Left kidney (tissue), 8 donors: ENCODE measurements at places on chromosomes 3 and 15. TPM values are rescaled to one million over a fixed set of nuclear protein-coding genes. Genes with fewer than 3 reads are reported as not detected.

DNA sequence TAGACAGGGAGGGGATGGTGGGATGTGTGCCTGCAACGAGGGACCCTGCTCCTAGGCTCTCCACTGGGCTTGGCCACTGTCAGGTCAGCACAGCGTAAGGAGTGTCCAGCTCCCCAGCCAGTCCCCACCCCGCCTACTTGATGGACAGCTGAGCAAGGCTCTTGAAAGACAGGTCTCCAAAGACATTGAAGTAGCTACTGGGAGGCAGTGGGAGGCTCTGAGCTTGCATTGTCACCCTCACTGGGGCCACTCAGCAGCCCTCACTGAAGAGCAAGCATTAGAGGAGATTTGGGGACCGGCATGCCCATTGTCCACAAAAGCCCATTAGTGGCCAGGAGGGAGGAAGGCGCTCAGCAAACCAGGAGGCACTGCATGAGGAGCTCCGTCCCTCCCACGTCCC lies 146.5 kb downstream of the MEGF11 start:
- no peak for DNase-seq

GRCh38 chr3:127801731-127802313 lies 20.5 kb downstream of the MGLL start:
- DNase-seq = no peak

GRCh38 chr3:20316238-20316637 lies 130.2 kb upstream of the SGO1 start:
- no peak for DNase-seq

DNA sequence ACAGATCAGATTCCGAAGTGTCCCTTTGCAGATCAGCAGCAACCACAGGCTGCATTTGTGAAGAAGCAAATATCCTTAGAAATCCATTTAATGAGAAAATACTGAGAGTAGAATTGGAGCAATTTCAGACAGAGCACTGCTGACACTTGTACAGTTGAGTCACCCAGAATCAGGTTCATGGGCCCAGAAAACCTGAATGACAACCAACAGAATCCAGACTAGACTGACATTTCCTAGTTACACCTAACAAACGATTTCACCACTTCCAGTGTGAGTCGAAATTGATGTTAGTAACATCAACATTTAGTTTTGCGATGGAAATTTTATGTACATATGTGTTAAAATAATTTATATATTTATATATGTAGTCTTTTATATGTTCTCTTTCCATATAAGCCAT lies 16.8 kb downstream of the GABRR3 start:
- DNase-seq = no peak

DNA sequence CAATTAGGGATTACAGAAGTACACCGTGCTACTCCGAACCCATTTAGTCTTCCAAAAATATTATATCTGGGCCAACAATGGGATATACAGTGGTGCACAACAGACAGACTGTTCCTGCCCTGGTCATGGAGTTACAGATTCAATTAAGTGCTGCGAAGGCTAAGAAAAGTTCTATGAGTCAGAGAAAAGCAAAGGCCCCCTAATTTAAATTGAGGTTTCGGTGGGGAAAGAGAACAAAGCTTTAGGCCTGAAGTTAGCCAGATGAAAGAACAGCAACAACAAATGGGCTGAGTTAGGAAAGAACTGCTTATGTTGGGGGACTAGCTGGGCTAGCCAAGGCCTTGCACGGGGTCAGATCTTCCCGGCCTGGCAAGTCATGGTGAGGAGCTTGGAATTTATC lies 131.8 kb downstream of the MDFIC2 start:
- DNase-seq = no peak

DNA sequence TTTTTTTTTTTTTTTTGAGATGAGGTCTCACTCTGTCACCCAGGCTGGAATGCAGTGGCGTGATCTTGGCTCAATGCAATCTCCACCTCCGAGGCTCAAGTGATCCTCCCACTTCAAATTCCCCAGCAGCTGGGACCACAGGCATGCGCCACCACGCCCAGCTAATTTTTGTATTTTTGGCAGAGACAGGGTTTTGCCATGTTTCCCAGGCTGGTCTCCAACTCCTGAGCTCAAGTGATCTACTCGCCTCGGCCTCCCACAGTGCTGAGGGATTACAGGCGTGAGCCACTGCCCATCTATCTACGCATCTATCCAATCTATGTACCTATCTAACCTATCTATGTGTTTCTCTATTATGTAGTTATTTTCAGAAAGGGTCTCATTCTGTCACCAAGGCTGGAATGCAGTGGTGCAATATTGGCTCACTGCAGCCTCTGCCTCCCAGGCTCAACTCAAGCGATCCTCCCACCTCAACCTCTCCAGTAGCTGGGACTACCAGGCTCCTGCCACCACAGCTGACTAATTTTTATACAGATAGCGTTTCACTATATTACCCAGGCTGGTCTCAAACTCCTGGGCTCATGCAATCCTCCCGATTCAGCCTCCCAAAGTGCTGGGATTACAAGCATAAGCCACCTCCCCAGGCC lies 20.2 kb upstream of the GPX1 start:
- no peak for DNase-seq

DNA sequence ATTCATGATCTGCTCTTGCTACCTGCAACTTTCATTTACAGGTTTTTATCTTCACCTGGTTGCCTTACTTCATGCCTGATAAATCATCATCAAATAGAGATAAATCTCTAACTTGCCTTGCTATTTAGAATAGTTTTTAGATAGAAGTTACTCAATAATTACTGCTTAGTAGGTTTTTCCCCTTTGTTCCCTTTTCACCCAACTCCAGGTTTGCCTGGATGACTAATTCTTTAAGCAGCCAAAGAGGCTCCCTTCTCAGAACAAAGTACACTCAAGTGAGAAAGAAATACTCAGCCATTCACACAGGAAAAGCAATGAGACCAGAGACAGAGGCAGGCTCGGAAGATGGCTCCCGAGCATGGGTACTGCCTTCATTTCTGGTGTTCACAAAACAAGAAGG lies 268.1 kb upstream of the CRBN start:
- no peak for DNase-seq

GOLGA8T gene
- polyA plus RNA-seq = 0.35 TPM

CDCP1 gene
- polyA plus RNA-seq = 1.2 TPM

RARB gene
- polyA plus RNA-seq = 50.7 TPM
